Keratinocyte (primary cell): ENCODE measurements at places on chromosomes 7 and 10.
A peak's percentile ranks its signal among the peaks of the same experiment; 100 is the strongest.

DNA sequence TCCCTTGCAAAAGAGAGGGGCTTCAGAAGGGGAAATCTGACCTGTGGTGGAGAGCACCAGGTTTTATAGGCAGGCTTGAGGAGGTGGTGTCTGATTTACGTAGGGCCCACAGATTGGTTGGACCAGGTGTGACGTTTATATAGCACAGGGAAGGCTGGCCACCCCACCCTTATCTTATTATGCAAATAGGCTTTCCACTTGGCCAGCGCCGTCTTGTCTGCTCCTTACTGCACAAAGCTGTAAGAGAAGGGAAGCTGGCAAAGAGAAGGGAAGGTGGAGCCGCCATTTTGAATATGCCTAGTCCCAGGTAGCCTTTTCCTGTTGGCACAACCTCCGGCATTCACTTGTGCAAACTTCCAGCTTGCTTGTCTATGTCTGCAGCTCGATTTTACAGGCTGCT, 221.4 kb downstream of the GATA3 start:
- no peaks in the 10 kb centered on the region for H3K36me3 ChIP-seq
- H3K4me3 ChIP-seq: no peak overlapping the region
- DNase-seq: no peak
- H3K27ac ChIP-seq: no peak overlapping the region
- peaks cover 30% of the 10 kb centered on the region for H3K4me1 ChIP-seq
- no peaks in the 10 kb centered on the region for H3K27me3 ChIP-seq

- no peaks in the 10 kb centered on the region for H3K4me1 ChIP-seq
- no peaks in the 10 kb centered on the region for H3K36me3 ChIP-seq
- H3K27ac ChIP-seq: no peak overlapping the region
- H3K4me3 ChIP-seq: no peak overlapping the region
- no peak for DNase-seq
- H3K27me3 ChIP-seq: peaks cover 10% of the 10 kb centered on the region
These were observed 216.8 kb downstream of the SNX10 start for GRCh38 chr7:26508481-26508880.

- no peak for DNase-seq
- no peaks in the 10 kb centered on the region for H3K27me3 ChIP-seq
- no peaks in the 10 kb centered on the region for H3K36me3 ChIP-seq
- no peak overlapping the region for H3K4me3 ChIP-seq
These were observed 17.6 kb downstream of the PLCE1 start for GRCh38 chr10:94011296-94011695.

GRCh38 chr10:59803714-59804113, 50.5 kb upstream of the MRLN start:
- no peaks in the 10 kb centered on the region for H3K4me1 ChIP-seq
- peaks cover 14% of the 10 kb centered on the region for H3K36me3 ChIP-seq
- H3K4me3 ChIP-seq: no peak overlapping the region
- no peak for DNase-seq
- no peaks in the 10 kb centered on the region for H3K27me3 ChIP-seq

DNA sequence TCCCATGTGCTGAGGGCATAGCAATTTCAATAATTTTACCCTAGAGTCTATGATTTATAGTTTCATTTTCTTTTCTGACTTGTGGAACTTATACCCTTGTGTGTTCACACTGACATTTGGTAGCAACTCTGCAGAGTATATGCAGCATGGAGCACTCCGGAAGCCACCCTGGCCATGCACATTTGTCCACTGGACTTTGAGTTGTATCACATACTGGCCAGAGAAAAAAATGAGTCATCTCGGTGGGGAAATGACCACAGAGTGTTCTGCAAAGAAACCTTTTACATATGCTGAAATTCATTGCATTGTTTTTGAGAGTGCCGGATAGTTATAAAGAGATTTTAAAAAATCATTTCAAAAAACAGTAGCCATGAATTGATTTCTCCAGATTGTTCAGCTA, 164.8 kb upstream of the COBL start:
- no peaks in the 10 kb centered on the region for H3K36me3 ChIP-seq
- H3K4me1 ChIP-seq: no peaks in the 10 kb centered on the region
- DNase-seq: no peak
- no peak overlapping the region for H3K27ac ChIP-seq

DNA sequence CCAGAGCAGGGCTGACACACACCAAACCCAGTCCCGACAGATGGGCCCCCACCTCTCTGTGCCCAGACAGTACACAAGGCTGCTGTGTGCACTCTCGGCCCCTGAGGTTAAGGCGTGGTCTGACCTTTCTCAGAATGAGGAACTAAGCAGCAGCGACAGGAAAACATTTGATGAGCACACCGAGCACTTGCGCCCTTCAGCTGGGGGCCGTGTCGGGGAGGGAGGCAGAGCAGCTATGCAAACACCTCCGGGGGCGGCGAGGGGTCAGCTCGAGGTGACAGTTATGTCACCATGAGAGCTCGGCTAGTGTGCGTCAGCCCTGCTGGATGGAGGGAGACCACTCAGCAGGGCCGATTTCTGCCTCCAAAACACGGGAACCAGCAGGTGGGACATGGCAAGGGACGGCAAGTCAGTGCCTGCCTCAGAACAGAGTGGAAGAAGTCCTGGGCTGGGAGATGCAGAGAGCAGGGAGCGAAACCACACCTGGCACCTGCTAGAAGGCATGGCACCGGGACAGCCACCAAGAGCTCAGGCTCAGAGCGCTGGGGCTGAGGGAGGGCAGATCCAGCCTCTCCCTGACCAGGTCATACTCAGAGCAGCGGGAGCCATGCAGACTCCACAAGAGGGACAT, 57.4 kb downstream of the CHST15 start:
- H3K4me3 ChIP-seq: no peak overlapping the region
- no peak for DNase-seq
- H3K36me3 ChIP-seq: peaks cover 31% of the 10 kb centered on the region
- H3K4me1 ChIP-seq: no peaks in the 10 kb centered on the region

GRCh38 chr7:115274-115911, 77.0 kb upstream of the FAM20C start:
- no peak for DNase-seq
- no peak overlapping the region for H3K27ac ChIP-seq
- no peak overlapping the region for H3K4me3 ChIP-seq
- H3K36me3 ChIP-seq: no peaks in the 10 kb centered on the region
- H3K4me1 ChIP-seq: no peaks in the 10 kb centered on the region

DNA sequence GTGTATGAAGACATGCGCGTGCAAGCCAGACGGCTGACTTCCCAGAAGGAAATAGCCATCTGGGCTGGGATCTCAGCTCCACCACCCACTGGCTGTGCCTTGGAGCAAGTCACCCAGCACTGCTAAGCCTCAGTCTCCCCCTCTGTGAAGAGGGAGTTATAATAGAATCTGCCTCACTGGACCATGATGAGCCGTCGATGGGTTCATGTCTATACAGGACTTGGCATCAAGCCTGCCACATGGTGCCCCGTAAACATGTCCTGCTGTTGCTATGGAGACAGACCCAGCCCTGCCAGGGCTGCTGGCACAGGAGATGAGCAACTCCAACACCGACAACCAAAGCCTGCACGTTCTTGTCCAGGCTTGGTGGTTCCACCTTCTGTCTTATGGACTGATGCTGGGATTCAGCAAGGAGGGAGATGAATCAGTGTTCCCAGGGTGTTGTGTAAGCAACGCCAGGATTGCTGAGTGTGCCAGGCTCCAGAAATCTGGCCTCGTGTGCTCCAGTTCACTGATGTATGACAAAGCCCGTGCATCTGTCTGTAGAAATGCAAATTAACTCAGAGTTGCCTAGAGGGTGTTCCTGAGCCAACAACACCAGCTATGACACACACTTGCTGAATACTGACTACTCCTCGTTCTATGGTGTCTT, 5.6 kb downstream of the GPR15LG start:
- H3K27ac ChIP-seq: peak overlapping the region; percentile 93
- H3K4me3 ChIP-seq: no peak overlapping the region
- H3K36me3 ChIP-seq: no peaks in the 10 kb centered on the region
- H3K4me1 ChIP-seq: peaks cover 23% of the 10 kb centered on the region

GRCh38 chr7:101173752-101174244, 6.3 kb downstream of the NAT16 start:
- peaks cover 89% of the 10 kb centered on the region for H3K27me3 ChIP-seq
- H3K27ac ChIP-seq: no peak overlapping the region
- no peak for DNase-seq
- H3K4me3 ChIP-seq: peak overlapping the region; percentile 7
- H3K4me1 ChIP-seq: peaks cover 19% of the 10 kb centered on the region
- H3K36me3 ChIP-seq: no peaks in the 10 kb centered on the region

DNA sequence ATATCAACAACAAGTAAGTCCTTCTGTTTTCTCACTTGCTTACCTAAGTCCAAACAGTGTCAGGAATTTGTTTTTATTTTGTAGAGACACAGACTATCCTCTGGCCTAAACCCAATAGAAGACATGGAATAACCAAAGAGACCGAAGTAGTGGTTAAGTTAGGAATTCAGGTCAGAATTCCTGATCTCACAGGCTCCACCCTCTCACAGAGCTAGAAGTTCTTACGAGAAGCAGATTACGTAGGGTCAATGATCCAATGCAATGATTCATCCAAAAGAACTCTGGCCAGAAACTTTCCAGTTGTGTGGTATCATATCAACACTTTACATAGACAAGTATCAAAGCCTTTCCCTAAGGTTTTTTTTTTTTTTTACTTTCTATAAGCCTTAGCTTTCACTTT, 73.8 kb downstream of the IQUB start:
- no peak overlapping the region for H3K4me3 ChIP-seq
- no peaks in the 10 kb centered on the region for H3K4me1 ChIP-seq
- H3K27me3 ChIP-seq: no peaks in the 10 kb centered on the region
- no peaks in the 10 kb centered on the region for H3K36me3 ChIP-seq

- H3K36me3 ChIP-seq: no peaks in the 10 kb centered on the region
- no peaks in the 10 kb centered on the region for H3K27me3 ChIP-seq
- DNase-seq: peak; percentile 88
- no peak overlapping the region for H3K4me3 ChIP-seq
These were observed 262.2 kb downstream of the WDR11 start for GRCh38 chr10:121113385-121113696.

- no peak overlapping the region for H3K4me3 ChIP-seq
- H3K27me3 ChIP-seq: no peaks in the 10 kb centered on the region
- DNase-seq: no peak
- H3K36me3 ChIP-seq: no peaks in the 10 kb centered on the region
- H3K27ac ChIP-seq: no peak overlapping the region
- H3K4me1 ChIP-seq: peaks cover 2% of the 10 kb centered on the region
These were observed 25.5 kb downstream of the TSPAN13 start for GRCh38 chr7:16779051-16779450.

DNA sequence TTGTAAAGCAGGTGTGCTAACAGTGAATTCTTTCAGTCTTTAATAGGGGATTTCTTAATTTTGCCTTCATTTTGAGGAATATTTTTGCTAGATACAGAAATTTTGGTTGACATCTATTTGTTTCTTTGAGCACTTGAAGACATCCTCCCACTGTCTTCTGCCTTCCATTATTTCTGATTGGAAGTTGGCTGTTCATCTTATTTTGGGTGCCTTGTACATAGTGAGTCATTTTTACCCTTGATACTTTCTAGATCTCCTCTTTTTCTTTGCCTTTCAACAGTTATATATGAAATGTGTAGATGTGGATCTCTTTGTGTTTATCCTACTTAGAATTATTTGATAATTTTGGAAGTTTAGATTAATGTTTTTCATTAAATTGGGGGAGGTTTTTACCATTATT, 631.0 kb downstream of the AUTS2 start:
- no peaks in the 10 kb centered on the region for H3K4me1 ChIP-seq
- H3K27me3 ChIP-seq: no peaks in the 10 kb centered on the region
- no peak overlapping the region for H3K4me3 ChIP-seq
- H3K36me3 ChIP-seq: no peaks in the 10 kb centered on the region
- DNase-seq: no peak
- no peak overlapping the region for H3K27ac ChIP-seq

- H3K36me3 ChIP-seq: no peaks in the 10 kb centered on the region
- no peak for DNase-seq
- no peak overlapping the region for H3K4me3 ChIP-seq
- peaks cover 80% of the 10 kb centered on the region for H3K4me1 ChIP-seq
- peak overlapping the region; percentile 30 for H3K27ac ChIP-seq
These were observed 65.2 kb downstream of the COL13A1 start for GRCh38 chr10:69866688-69867461.

- H3K4me1 ChIP-seq: peaks cover 9% of the 10 kb centered on the region
- no peak overlapping the region for H3K4me3 ChIP-seq
- H3K27me3 ChIP-seq: no peaks in the 10 kb centered on the region
- no peak overlapping the region for H3K27ac ChIP-seq
- peaks cover 2% of the 10 kb centered on the region for H3K36me3 ChIP-seq
These were observed 102.0 kb upstream of the INSYN2A start for GRCh38 chr10:127298381-127298780.

DNA sequence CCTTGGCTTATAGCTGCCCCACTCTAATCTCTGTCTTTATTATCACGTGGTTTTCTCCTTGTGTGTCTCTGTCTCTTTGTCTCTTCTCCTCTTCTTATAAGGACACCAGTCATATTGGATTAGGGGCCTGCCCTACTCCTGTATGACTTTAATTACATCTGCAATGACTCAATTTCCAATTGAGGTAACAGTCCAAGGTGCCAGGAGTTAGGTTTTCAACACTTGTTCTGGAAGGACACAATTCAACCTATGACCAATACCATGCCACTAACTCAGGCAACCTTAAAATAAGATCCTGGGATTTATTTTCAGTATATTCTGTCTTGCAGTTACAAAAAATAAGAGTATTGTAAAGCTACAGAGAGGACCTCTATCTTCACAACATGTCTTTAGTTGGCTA, 21.6 kb upstream of the MET start:
- H3K27ac ChIP-seq: no peak overlapping the region
- DNase-seq: no peak
- H3K4me1 ChIP-seq: peaks cover 27% of the 10 kb centered on the region
- no peak overlapping the region for H3K4me3 ChIP-seq

- H3K27me3 ChIP-seq: no peaks in the 10 kb centered on the region
- DNase-seq: no peak
- no peak overlapping the region for H3K4me3 ChIP-seq
- no peaks in the 10 kb centered on the region for H3K4me1 ChIP-seq
- H3K27ac ChIP-seq: no peak overlapping the region
- H3K36me3 ChIP-seq: no peaks in the 10 kb centered on the region
These were observed 85.7 kb downstream of the MMRN2 start for GRCh38 chr10:86871563-86872183.

- no peak overlapping the region for H3K4me3 ChIP-seq
- no peaks in the 10 kb centered on the region for H3K27me3 ChIP-seq
- no peak overlapping the region for H3K27ac ChIP-seq
- peak; percentile 7 for DNase-seq
- H3K36me3 ChIP-seq: no peaks in the 10 kb centered on the region
These were observed 14.5 kb downstream of the CTTNBP2 start for GRCh38 chr7:117858712-117859111.
